ENCODE measurements at places on chromosomes 2 and 18.

- no peak for DNase-seq
Measured at GRCh38 chr2:120593921-120594686, 141.6 kb upstream of the GLI2 start.

- peak; percentile 98 for DNase-seq
Measured at GRCh38 chr2:205660521-205661124, 21.7 kb upstream of the NRP2 start.

DNA sequence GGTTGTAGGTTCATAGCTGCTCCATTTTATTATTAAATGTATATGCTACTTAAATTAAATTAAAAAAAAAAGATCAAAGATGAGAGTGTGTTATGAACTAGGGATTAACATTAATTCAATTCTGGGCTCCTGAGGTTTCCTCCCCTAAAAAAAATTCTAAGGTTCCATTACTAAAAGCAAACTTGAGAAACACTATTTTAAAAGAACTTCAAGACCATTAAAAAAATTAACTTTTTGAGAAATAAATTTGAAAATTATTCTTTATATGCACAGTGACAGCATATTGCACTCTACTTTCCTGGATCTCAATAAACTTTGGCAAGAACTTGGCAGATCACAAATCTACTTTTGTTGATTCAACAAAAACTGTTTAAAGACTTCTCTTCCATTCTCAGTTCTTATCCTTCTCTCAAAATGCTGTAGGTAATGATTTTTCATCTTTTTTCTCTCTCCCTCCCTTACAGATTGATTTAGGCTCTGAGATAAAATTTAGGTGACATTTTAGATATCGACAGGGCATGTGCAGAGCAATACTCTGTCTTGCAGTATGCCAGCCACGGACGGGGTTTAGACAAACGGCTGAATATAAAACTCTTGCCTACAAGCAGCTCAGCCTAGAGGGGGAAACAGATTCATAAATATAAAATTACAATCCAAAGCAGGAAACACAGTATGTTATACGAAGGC is 592 bp upstream of the MARS2 start:
- no peak for DNase-seq

- no peak for DNase-seq
Measured at GRCh38 chr2:149033716-149034115, 4.8 kb upstream of the LYPD6B start.

DNA sequence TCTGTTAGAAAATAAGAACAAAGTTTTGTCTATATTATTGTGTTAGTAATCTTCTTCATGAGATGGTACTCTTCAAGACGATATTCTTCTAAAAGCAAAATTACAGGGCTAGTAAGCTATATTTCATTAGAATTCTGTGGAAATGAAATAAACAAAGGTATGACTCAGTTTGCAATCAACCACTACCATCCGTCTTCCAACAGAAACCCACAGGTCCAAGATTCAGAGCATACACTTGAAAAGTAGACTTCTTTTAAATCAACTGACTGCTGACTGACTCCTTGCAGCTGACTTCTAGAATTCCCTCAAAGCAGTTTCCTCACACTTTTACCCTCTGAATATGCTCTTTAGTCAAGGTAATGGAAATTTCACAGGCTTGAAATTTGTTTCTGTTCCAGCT is 193.7 kb downstream of the GCA start:
- DNase-seq = no peak

DNA sequence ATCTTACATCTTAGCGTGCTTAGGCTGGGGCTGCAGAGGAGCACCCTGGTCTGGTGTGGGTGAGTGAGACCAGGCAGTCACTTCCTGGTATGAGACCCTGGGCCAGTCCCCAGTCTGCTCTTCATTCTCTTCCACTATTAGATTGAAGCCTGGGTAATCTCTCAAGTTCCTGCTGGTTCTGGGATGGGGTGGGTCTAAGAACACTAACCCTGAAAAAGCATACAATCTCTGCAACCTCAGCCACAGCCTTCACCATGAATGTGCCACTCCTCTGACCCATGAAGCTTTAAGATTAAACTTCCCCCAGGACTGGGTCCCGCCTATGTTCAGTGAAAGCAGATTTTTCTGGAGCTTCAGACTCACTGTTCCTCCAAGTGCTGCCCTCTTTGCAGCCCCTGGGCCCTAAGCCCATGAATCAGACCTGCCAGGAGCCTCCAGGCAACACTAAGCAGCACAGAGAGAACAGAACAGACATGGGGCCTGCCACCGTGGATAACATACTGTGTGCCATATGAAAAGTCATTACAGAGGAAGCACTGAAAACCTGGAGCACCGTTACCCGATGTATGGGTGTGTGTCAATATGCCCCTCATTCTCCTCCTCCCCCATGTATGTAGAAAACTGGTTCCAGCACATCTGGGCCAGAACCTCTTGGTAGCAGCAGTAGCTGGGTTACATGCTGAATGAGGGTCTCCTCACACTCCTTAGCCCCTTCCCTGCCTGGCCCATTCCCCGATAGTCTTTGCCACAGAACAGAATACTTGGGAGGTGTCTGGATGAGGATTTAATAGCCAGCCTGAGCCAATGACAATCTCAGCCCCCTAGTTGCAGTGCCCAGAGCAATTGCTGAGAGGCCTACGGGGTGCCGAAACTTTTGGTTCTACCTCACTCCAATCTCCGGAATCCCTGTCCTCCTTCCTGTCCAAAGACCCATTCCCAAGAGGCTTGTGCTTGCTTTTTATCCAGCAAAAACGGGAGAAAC is 2.7 kb upstream of the SIX2 start:
- no peak for DNase-seq

DNA sequence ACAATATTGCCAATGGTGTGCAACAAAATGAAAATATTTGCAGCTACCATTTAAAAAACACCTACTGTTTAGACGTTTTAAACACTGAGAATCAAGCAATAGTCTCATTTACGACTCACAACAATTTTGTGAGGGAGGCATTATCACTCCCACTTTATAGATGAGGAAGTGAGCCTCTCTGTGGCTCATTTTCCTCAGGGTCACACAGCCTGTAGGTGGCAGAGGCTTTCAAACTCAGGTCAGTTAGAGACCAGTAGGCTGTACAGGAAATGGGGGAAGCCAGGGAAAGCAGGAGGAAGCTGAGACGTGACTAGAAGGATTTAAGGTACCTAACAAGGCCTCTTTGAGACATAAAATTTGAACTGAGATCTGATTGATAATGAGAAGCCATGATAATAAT is 95.0 kb upstream of the ZNF521 start:
- no peak for DNase-seq

GRCh38 chr2:109659396-109660045 is 45.4 kb downstream of the SOWAHC start:
- DNase-seq = no peak

DNA sequence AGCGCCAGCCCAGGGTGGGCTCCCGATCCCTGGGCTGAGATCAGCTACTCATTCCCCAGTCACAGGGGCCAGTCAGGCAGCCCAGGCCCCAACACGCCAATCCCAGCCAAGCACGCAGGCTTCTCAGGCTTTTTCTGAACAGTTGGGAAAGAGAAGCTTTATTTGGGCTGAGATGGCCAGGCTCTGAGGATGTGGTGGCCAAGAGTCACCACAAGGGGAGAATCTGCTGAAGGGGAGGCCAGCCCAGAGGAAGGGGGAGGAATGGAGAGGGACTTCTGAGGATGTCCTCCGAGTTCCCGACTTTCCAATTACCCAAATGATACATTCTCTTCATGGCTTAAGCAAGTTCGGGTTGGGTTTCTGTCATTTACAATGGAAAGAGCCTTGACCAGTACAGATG is 2.8 kb upstream of the DIPK1C start:
- peak; percentile 7 for DNase-seq
